ENCODE measurements at places on chromosomes 13 and 19. TPM values are rescaled to one million over a fixed set of nuclear protein-coding genes. Genes with fewer than 3 reads are reported as not detected.

GJB6 gene
- not detected for polyA plus RNA-seq

CYP4F11 gene
- not detected for polyA plus RNA-seq

TUBB4A gene
- not detected for polyA plus RNA-seq

CBY2 gene
- polyA plus RNA-seq: not detected
